ENCODE measurements at places on chromosomes 16 and 17.

DNA sequence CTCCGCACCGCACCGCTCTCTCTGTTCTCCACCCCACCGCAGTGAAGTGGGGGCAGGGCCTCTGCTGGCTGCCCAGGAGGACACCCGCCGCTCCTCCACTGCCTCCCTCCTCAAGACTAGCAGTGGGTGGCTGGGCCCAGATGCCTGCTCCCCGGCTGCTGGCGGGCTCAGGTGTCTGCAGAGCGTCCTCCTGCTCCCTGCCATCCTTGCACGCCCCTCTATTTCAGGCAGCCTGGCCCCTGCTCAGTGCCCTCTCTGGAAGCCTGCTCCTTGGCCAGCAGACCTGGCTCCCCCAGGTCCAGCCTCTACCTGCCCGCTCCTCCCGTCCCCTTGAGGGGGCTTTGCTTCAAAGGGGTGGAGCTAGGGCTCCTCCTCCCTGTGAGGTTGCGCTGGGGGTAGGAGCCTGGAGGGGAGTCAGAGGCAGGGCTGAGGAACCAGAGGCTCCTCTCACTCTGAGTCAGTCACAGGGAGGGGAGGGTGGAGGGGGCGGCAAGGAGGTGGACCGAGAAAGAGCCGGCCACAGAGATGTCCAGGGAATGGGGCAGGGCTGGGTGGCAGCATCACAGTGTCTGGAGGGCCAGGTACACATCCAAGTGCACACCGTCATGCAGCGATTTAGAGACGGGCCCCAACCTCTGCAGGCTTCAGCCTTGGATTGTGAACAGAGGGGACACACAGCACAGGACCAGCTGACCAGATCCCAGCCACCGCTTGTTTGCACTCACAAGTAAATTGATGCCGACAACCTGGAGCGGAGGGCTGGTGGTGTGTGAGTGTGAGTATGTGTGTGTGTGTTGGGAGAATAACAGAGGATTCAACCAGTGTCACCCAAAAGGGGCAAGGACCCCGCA, 9.8 kb upstream of the TMEM92 start:
- no peak for DNase-seq

GRCh38 chr17:44687756-44688155, 1.8 kb downstream of the CCDC43 start:
- DNase-seq = no peak

DNA sequence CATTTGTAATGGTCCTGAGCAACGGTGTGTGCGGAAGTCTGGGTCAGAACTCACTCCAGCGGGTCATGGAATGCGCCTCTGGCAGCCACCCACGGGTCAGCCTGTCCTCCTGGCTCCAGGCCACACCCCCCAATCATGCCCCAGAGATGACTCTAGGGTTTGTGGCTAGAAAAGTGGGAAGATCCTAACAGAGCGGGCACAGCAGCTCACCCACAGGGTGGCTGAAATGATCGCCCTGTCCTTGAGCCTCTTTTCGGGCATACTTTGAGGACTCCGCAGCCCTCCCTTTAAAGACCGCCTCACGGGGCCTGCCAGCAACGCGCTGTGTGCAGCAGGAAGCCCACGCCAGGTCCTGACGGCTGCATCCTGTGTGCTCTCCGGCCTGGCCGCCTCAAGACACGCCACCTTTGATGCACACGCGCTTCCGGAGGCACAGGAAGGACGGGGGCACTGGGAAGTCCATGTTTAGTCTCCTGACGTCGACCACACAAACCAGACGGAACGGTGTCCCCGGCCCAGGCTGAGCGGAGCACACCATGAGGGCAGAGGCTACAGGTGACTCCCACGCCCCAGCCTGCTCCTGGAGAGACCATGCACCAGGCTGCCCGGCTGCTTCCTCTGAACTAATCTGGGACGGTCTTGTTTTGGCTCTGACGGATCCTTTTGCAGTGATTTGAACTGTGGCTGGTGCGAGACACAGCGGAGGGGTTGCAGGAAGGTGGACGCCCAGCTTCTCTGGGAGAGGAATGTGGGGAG, 92.9 kb downstream of the TBC1D16 start:
- no peak for DNase-seq

DNA sequence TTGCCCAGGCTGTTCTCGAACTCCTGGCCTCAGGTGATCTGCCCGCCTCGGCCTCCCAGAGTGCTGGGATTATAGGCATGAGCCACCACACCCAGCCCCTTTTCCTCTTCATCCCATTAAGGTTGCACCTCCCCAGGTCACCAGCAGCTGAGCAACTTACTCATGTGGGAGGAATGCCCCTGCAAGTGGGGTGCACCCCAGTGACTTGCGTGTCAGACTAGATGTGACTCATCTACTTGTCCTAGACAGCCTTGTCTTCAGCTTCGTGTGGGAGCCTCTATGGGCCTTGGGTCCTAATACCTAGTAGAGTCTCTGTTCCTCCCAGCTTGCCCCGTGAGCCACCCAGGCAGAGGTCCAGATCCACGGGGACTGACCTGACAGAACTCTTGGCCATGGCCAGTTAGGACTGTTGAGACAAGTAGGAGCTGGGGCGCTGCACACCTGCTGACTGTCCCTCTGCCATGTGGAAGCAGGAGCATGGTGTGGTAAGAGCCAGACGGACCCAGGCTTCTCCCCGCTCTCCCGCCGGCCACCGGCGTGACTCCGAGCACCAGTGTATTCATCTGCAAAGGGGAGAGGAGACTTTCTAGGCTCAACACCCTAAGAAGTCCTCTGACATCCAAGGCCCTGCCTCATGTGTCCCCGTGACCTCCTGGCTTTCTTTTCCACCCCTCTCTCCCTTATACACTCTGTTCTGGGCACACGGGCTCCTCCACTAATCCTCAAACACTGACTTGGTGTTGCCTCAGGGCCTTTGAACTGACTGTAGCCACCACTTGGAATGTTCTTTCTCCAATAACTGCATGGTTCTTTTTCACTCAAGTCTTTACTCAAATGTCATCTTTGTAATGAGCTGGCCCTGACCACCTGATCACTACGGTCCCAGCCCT, 11.6 kb upstream of the CBX4 start:
- no peak for DNase-seq

GRCh38 chr16:8796469-8797363, 723 bp downstream of the TMEM186 start:
- no peak for DNase-seq

GRCh38 chr17:44187131-44187899, 543 bp downstream of the TMUB2 start:
- DNase-seq = peak; percentile 63

DNA sequence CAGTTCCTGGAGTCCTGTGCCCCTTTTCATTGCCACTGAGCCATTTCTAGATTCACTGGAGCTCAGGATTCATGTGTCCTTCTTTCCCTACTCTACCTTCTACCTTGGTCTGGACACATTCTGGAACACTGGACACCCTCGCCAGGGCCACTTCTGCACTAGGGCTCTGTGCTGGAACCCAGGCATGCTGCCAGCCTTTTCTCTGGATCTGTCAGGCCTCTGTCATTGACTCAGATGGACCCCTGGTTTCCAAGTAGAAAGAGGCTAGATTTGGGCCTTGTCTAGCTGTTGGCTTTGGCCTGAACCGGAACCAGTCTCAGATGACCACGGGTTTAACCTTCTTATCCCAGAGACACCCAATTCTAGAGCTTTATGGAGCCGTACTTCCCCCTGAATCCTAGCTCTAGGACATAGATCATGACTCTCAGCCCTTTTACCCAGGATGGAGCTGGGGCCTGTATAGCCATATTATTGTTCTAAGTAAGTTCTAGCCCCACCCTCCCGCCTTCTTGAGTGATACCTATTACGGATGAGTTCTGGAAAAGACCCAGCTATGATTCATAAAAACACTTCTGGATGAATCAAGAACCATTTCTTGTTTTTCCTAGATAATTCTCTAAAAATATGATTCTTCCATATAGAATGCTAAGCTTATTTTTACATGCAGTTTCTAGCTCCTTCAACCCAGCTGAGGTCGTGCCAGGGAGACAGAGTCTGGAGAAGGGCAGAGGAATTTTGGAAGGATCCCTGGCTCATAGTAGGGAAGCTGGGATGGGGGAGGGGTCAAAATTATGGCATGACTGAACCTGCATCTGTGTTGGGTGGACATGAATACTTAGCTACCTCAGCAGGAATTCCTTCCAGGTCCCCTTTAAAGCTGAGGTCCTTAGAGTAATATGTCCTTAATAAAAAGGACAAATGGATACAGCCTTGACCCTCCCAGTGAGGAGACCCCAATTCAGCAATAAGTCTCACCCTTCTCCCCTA, 1.1 kb upstream of the CHRNB1 start:
- no peak for DNase-seq

- no peak for DNase-seq
Measured at GRCh38 chr17:77178563-77178962, 37.8 kb downstream of the SEC14L1 start.

DNA sequence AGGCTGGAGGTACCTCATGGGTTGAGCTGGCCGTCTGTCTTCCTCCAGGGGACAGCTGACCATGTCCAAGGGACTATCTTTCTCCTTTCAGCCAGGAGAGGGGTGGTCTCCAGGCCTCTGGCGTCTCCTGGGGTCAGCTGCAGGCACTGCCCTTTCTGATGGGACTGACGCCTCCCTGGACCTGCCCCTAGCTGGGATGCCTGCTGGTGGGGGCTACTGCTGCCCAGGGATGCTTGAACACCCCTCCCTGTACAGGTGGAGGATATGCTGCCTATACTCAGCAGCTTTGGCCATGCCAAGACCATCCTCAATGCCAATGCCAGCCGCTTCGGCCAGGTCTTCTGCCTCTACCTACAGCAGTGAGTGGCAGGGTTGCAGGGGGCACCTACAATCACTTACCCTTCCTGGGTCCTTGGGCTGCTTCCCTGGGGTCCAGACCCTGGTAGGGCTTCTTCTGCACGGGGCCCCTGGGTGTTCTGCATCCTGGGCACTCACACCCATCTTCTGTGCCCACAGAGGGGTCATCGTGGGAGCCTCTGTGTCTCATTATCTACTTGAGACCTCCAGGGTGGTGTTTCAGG, 4.2 kb downstream of the MYO15B start:
- DNase-seq = no peak

DNA sequence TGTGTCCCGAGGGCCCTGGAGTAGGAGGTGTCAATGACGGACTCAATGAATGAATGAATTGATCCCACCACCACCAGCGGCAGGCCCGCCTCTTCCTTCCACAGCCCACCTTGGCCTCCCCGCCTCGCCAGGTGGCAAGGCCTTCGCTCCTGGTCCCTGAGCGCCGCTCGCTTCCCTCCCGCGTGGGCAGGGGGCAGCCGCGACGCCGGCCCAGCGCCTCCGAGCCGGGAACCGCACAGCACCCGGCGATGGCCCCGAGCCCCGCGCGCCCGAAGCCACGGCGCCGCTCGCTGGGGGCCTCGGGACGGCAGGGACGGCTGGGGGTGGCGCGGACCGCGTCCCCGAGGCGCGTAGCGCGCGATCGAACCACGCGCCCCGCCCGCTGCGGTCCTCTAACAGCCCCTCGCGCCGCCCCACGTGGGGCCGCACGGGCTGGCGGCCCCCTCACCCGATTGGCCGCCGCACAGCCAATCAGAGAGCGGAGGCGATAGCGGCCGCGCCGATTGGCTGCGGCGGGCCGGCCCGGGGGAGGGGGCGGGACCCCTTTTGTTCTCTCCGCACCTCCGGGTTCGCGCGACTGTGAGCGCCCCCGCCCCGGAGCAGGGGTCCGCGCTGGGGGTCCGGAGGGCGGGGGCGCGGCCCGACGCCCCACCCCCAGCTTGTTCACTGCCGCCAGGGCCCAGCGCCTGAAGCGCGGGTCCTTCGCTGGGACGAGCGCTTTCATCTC, 31.4 kb downstream of the ACTG1 start:
- DNase-seq = peak; percentile 11

- no peak for DNase-seq
Measured at GRCh38 chr17:28906276-28906675, 3.4 kb upstream of the DHRS13 start.

- DNase-seq = no peak
Measured at GRCh38 chr16:49912721-49913120, 56.8 kb upstream of the ZNF423 start.

DNA sequence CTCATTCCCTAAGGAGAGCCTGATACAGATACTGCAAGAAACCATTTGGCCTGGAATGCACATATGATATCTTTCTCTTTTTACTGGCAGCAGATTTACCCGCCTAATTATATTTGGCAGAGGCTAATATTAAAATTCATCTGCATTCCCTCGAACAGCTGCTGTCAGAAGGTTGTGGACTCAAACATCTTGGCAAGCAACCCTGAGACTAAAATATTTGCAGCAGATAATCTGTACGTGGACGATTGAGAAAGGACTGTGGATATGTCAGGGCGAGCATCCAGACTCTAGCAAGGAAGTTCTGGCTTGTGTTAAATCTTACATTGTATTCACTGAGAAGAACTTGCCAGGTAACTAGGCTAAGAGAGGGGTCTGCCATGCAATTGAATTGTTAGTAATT, 65.2 kb downstream of the SNX20 start:
- DNase-seq = no peak

- no peak for DNase-seq
Measured at GRCh38 chr16:22705799-22706198, 108.2 kb upstream of the HS3ST2 start.

GRCh38 chr16:14098081-14098480, 27.0 kb downstream of the MRTFB start:
- DNase-seq = no peak

DNA sequence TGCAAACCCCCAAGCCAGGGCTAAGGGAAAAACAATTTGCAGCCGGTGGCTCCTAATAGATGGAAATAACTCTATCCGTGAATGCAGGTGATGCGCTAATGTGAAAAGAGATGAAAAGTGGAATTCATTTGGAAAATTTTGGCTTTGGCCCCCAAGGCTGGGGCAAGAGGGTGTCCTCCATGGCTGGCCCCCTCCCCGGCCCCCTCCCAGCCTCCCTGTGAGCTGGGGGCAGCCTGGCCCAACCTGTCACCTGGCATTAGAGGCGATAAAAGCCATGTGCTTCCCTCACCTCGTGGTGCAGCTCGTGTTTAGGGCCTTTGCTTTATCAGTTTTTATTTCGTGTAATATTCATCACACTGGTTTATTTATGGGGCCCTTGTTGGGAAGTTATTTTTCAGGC, 267.2 kb downstream of the ENGASE start:
- no peak for DNase-seq

- no peak for DNase-seq
Measured at GRCh38 chr17:8865385-8865784, 2.1 kb downstream of the PIK3R6 start.

GRCh38 chr16:80369138-80369958, 171.4 kb upstream of the DYNLRB2 start:
- DNase-seq = no peak

GRCh38 chr17:57154921-57155320, 69.9 kb downstream of the AKAP1 start:
- no peak for DNase-seq

GRCh38 chr16:88967830-88968588, 9.0 kb downstream of the CBFA2T3 start:
- no peak for DNase-seq

DNA sequence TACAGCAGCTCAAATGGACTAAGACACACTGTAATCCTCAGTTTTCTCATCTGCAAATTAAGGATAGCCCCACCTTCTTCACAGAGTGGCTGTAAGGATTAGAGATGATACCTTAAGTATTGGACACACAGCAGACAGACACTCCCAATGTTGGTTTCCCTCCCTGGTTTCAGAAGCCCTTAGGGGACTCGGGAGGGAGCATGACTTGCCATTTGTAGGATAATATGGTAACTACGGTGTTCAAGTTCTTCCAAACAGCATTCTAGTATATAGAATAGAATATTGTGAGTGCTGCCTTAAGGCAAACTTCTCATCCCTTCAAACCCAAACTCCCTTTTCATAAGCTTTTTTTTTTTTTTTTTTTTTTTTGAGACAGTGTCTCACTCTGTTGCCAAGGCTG, 101.9 kb downstream of the COPRS start:
- no peak for DNase-seq

- DNase-seq = no peak
Measured at GRCh38 chr16:5379954-5380353, 282.4 kb upstream of the EEF2KMT start.

Measured in stimulated activated CD8-positive, alpha-beta memory T cell treated with anti-CD3 and anti-CD28 coated beads, Interleukin-7, amount 100 ng/mL, for 24 hours (primary cell).